ENCODE measurements at places on chromosomes 7 and 10.

- no peak for DNase-seq
Observed at GRCh38 chr10:69057951-69058297, 30.0 kb upstream of the SRGN start.

DNA sequence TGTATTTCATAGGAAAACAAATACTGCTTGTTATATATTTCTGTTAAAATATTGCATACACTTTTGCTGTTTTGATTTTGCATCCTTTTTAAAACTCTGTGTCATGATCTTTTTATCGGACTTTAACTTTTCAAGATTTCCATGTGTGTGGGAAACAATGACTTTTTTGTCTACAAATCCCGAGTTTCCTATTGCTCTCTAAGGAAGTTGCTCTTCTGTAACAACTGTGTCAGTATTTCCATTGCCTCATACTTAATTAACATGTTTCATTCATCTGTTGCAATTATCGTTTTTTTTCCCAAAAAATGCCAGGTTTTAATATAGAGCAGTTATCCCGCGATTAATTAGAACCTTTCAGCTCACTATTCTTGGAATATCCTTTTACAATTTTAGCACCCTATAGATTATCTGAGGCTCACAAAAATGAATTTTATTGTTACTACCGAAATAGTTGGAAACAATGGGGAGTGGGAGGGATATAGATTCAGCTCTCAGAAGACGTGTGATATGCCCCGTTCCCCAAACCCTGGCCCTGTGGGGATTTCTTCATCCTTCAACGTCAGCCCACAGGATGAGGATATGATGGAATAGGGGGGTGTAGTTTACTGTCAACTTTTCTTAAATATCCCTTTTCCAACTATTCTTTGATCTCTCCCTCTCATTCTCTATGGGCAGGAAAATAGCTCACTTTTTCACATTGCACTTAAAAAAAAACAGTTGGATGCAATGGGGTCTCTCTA lies 297.6 kb upstream of the IGFBP3 start:
- DNase-seq: no peak

- DNase-seq: no peak
Observed at GRCh38 chr7:2566348-2566889, 7.6 kb downstream of the IQCE start.

DNA sequence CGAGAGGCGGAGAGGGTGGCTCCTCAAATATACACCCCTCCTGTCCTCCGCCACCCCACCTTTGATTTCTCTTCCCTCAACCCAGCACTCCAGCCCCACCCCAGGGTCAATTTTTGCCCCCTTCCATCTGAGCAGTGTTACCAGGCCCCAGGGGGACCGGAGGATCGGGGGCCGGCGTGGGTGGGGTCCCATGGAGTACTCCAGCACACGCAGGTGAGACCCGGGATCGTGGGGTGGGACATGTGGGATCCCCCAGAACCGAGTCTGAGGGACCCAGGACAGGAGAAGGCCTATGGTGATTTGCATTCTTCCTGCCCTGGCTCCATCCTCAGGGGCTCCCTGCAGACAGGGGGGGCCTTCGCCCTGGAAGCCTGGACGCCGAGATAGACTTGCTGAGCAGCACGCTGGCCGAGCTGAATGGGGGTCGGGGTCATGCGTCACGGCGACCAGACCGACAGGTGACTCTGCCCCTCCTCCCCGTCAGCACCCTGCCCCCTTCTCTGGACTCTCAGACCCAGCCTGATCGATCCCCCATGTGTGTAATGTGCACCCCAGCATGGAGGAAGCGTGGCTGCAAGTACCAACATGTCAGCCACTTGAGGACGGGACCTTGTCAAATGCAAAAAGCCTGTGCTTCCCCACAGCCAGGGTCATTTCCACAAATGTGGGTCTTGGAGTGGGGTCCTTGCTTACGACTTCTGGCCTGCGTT lies 744 bp downstream of the TRIP6 start:
- no peak for DNase-seq

- no peak for DNase-seq
Observed at GRCh38 chr7:155954550-155955366, 142.5 kb upstream of the SHH start.

GRCh38 chr10:94225589-94225988 lies 137.2 kb downstream of the NOC3L start:
- DNase-seq: no peak

- DNase-seq: no peak
Observed at GRCh38 chr10:77628906-77629730, 8.5 kb downstream of the KCNMA1 start.

DNA sequence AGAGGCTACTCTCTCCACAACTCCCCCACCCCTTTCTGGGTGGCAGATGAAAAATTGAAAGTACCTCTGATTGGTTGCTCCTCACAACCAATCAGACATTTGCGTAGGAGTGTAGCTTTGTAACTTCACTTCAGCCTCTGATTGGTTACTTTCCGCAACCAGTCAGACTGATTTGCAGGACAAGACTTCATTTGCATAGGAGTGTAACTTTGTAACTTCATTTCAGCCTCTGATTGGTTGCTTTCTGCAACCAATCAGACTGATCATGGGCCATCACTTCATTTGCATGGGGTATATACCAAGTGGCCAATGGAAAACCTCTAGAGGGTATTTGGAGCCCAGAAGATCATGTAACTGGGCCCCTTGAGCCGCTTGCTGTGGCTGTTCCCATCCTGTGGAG lies 25.6 kb downstream of the CDNF start:
- DNase-seq: no peak

- DNase-seq: no peak
Observed at GRCh38 chr10:971613-972012, 16.6 kb upstream of the GTPBP4 start.

GRCh38 chr10:5573968-5574641 lies 49.3 kb downstream of the CALML3 start:
- DNase-seq: no peak

GRCh38 chr10:103231047-103231551 lies 14.6 kb upstream of the RPEL1 start:
- no peak for DNase-seq

- no peak for DNase-seq
Observed at GRCh38 chr10:92727141-92727540, 37.4 kb downstream of the HHEX start.

DNA sequence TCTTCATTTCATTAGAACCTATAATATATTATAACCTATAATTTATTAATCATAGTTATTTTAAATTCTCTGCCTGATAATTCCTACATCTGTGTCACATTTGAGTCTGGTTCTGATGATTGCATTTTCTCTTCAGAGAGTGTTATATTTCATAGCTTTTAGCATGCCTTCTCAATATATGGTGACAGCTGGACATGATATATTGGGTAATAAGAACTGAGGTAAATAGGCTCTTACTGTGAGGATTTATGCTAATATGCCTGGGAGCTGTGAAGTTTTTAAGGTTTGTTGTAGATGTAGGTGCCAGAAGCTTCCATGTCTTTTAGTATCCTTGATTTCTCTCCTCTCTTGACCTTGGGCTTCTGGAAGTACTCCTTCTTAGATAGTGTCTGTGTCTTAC lies 325.9 kb upstream of the SEMA3D start:
- no peak for DNase-seq

- no peak for DNase-seq
Observed at GRCh38 chr10:48444861-48445841, 138.7 kb downstream of the MAPK8 start.

DNA sequence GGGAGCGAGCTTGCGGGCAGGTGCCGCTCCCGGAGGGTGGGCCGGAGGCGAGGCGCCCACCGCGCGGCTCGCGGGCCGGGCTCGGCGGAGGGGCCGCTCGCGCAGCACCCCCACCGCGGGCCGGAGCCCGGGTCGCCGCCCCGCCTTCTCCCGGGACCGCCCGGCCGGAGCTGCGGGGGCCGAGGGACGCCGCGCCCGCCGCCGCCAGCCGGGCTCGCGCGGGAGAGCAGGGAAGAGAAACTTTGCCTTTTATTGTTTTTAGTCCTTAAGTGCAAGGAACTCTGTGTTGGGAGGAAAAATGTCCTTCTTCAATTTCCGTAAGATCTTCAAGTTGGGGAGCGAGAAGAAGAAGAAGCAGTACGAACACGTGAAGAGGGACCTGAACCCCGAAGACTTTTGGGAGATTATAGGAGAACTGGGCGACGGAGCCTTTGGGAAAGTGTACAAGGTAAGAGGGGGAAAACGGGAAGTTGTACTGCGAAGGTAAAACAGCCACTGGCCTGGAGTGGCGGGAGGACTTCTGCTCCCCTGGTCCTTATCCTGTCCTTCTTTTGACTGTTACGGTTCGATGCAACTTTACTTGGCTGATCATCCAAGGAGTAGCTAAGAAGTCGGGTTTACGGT lies 620 bp downstream of the SLK start:
- DNase-seq: no peak

- no peak for DNase-seq
Observed at GRCh38 chr10:497898-498451, 191.5 kb downstream of the DIP2C start.

DNA sequence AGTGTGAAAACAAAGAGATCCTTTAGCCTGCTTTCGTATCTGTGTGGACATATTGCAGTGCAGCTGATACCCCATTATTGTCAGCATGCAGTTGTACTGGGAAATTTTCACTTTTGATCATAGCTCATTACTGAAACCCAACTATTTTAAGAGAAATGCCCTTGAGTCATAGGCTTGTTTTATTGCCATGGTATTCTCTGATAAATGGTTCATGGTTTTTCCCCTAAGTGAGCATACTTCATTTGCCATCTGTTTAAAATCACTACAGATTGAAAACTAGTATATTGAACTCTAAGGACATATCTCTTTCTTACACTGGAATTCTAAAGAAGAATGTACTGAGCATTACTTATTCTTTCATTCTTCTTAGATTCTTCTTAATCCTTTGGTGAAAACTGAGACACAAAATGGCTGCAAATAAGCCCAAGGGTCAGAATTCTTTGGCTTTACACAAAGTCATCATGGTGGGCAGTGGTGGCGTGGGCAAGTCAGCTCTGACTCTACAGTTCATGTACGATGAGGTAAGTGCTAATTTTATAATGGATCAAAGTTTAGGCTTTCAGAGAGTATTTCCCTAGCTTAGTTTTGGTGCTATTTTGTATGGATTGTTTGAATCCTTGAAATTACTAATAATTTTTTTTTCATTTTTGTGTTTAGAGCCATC lies 63.0 kb downstream of the RALA start:
- no peak for DNase-seq

- no peak for DNase-seq
Observed at GRCh38 chr7:40297741-40298311, 163.0 kb downstream of the SUGCT start.

DNA sequence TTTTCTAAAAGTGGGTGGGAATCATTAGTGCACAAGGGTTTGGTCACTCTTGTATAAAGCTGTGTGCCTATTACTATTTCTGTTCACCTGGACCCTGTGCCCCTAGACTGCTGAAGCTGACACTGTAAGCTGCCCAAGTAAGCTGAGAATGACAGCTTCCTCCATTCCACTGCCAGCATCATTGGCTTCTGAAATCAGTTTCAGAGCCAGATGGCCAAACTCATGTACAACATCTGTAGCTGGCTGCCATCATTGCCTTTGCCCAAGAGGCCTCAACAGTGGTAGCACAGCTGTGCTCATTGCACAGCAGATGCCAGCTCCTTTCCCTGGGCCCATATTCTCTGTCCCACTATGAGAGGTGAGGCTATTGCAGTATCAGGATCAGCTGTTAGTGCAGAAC lies 165.7 kb downstream of the CPEB3 start:
- no peak for DNase-seq

GRCh38 chr10:125157505-125157904 lies 2.9 kb downstream of the CTBP2 start:
- DNase-seq: no peak

DNA sequence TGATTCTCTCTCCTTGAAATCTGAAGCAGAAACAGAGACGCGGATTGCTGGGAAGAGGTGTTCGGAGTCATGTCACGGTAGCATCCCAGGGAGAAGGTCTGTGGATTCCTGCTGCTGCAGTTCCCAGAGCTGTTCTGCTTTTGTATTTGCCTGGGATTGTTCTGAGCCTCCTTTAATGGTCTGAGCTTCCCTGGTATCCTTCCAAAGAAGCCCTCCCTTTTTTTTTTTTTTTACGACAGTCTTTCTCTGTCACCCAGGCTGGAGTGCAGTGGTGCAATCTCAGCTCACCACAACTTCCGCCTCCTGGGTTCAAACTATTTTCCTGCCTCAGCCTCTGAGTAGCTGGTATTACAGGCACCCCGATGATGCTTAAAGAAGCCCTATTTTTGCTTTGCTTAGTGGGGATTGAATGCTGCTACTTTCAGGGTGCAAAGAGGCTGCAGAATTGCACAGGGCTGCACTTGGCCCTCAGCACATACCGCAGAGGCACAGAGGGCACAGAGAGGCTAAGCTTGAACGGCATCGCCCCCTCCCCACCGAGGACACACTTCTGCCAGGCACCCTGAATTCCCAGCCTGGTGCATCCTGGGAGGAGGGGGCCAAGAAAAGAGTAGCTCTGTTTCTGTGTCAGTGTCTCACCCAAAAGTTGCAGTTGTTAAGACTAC lies 208.6 kb upstream of the GALNT17 start:
- DNase-seq: no peak

- DNase-seq: no peak
Observed at GRCh38 chr10:34507217-34507616, 307.9 kb downstream of the PARD3 start.

- DNase-seq: no peak
Observed at GRCh38 chr7:4113976-4114375, 568.1 kb upstream of the FOXK1 start.

DNA sequence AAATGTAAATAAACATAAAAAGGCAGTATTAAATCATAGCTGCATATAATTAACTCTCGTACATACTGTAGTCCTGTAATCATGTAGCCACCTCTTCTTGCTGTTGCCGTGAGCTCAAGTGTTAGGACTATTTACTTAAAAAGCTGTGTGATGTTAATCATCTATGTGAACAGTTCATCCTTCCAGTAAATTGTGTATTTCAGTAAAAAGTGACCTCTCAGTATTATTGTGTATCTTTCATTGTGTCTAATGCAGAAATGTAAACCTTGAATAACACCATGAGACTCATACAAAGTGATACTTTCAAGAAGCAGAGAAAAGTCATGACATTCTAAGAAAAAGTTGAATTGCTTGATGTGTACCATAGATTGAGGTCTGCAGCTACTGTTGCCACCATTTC lies 38.0 kb downstream of the ADD3 start:
- DNase-seq: no peak

DNA sequence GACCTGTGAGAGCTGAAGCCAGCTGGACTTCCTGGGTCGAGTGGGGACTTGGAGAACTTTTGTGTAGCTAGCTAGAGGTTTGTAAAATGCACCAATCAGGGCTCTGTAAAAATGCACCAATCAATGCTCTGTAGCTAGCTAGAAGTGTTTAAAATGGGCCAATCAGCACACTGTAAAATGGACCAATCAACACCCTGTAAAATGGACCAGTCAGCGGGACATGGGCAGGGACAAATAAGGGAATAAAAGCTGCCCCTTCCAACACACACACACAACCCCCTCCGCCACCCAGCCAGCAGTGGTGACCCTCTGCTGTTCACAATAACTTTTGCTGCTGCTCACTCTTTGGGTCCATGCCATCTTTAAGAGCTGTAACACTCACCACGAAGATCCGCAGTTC lies 7.1 kb downstream of the ZNF511 start:
- DNase-seq: no peak

Data from T-helper 1 cell (primary cell).